ENCODE measurements at places on chromosomes 6 and 20.

DNA sequence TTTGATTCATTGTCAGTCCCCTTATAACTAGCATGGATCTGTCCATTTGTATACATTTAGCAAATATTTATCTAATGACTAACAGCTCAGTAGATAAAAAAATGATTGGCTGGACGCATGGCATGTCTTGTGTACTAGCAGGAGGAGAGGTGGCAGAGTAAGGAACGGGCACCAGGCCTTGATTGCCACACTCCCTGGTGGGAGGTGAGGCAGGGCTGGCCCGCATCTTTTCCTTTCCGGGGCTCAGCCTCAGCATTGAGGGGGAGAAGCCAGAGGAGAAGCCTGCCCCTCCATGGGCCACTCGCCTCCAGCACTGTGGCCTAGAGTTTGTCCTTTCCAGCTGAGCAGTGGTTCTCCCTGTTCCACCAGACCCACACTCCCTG lies 84.9 kb upstream of the TMEM181 start:
- no peak for ATAC-seq

- ATAC-seq, result no peak
Measured at GRCh38 chr6:133779916-133780695, 108.8 kb upstream of the TCF21 start.

- ATAC-seq, result no peak
Measured at GRCh38 chr20:25064561-25065071, 6.7 kb upstream of the ACSS1 start.

DNA sequence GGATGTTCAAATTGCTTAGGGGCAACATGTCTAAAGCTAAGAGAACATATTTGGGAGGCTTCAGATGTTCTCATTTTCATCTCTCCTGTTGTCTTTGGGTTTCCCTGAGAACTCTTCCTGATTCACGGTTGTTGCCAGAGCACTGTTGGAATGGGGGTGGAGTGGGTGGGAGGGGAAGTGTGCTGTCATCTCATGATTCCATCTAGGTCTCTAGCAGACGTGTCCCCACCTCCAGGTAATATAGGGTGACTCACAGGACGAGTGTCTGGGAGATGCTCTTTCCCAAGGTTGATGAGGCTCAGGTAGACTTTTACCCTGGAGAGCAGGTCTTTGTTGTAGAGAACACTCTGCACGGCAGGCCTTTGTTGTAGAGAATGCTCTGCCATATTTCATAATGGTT lies 636.9 kb downstream of the QKI start:
- ATAC-seq, result no peak

DNA sequence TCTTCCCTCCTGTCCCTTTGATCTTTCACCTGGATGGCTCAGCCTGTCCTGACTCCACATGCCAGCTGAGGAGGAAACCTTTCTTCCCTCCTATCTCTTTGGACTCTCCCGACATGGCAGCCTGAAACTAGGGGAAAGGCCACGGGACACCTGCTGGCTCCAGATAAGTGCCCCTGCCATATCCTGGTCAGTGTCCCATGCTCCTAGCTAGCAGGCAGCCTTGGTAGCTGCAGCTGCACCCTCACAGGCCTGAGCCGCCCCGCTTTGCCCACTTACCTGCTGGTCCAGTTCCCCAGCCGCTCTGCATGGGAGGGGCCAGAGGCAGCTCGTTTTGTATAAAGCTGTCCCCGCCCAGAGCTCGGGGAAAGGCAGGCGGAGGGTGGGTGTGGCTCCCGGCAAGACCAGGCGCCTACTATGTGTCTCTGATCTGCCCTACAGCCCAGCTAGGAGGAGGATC lies 7.4 kb upstream of the SLC52A3 start:
- no peak for ATAC-seq

GRCh38 chr20:26208296-26209091 lies 511.8 kb upstream of the ZNF337 start:
- ATAC-seq, result peak; percentile 69

GRCh38 chr6:38487423-38487822 lies 152.3 kb downstream of the BTBD9 start:
- ATAC-seq, result no peak

DNA sequence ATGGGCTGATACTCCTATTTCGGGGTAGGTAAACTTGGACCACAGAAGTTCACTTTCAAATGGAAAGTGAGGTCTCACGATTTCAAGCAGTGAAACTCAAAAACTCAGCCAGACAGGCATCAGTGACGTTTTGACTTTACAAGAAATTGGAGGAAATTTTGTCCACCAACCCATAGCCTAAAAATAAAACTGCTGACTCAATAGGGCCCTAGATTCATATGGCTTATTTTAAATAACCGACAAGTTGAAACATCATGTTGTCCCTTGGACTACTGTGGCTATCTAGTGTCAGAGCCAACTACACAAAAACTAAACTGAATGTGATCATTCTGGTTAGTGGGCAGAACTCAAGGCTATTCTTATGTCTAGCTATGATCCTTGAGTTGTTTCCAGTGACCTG lies 486.3 kb downstream of the GRIK2 start:
- no peak for ATAC-seq

DNA sequence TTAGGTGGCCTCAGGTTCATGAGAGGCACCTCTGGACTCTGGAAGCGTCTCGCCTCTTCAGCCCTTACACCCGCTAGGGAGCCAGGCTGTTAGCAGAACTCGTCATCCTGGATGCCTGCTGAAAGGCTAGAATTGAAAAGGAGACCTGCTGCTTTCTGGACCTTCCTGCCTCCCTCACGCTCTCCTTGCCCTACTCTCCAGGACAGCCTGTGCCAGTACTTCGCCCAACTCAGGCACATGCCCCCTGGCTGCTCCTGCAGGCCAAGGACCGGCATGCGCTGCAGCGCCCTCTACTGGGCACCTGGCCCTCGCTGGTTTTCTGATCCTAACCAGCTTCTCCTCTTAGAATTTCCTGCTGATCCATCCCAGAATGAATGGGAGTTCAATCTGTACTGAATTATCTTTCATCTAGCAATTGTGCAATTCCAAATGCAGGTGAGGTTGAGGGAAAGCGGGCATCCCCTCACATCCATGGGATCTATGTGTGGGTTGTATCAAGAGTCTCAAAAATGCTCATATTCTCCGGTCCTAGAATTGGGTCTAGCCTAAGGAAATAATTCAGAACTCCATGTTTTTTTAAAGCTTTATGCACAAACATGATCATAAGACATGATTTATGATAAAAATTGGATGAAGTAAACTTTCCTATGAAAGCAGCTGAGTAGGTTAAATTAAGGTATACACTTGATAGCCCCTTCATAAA lies 78.0 kb downstream of the PTPN1 start:
- peak; percentile 69 for ATAC-seq

- no peak for ATAC-seq
Measured at GRCh38 chr20:62644802-62645496, 2.6 kb downstream of the SLCO4A1 start.

GRCh38 chr20:49340161-49340966 lies 62.5 kb upstream of the ZNFX1 start:
- no peak for ATAC-seq

DNA sequence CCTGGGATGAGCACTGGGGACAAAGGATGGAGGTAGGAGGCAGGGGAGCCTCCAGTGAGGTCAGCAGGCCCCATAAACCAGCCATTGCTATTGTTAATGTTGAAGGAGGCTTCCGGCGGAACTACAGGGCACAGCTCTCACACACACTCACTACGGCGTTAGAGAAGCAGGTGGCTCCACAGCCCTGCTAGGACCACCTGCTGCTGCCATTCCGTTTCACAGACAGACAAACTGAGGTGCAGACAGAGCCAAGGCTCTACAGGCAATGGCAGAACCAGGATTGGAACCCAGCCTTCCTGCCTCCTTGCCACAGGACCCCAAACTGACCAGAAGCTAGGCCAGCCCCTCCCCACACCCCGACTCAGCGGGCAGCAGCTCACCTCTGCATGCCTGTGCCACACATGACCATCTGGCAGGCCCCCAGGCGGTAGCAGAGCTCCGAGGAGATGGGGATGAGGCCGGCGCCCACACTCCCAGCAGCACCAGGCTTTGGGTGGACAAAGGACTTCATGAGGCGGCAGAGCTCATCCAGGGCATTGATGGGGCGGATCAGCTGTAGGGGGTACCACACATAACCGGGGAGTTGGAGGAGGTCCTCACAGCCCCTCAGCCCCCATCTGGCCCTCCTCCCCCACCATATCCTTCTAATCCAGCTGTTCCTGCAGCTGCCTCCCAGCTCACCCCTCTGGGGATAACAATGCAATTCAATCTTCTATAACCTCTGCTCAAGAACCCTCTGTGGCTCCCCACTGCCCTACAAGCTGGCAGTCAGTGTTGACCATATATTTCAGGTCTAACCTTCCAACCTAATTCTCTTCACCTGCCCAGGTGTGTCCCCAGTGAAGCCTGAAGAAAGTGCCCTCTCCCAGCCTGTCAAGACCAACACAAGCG lies 198.5 kb downstream of the PREX1 start:
- ATAC-seq, result no peak

DNA sequence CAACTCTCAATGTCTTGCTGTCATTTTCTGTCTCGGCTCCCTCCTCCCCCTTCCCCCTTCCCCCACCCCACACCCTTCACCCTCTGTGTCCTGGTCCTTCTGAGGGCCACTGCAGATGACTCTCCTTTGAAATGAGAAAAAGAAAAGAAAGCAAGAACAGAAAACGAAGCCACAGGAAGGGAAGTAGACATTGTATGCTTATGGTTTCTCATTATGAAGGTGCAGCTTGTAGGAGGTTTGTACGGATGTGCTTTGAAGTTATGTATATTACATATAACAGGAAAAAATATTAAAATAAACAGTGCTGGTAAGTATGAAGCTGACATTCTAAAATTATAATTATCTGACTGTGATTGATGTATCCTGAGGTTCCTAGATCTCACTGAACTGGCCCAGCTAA lies 6.3 kb upstream of the AAR2 start:
- no peak for ATAC-seq

DNA sequence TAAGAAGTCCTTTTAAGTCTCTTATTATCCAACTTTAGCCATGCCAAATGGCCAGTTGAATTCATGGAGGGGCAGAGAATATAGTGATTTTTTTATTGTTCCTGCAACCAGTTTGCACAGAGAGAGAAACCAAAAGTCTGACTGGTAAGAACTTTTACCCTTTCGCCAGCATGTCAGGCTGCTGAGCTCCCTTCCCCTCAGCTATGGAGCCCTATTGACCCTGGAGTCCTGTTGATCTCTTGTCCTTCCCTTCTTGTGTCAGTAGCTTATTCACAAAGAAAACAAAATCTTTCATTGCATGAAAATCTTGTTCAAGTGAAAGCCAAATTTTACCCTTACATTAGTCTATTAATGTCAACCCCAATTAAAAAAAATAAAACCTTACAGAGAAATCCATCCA lies 1.5 kb upstream of the SLC22A1 start:
- ATAC-seq, result no peak

DNA sequence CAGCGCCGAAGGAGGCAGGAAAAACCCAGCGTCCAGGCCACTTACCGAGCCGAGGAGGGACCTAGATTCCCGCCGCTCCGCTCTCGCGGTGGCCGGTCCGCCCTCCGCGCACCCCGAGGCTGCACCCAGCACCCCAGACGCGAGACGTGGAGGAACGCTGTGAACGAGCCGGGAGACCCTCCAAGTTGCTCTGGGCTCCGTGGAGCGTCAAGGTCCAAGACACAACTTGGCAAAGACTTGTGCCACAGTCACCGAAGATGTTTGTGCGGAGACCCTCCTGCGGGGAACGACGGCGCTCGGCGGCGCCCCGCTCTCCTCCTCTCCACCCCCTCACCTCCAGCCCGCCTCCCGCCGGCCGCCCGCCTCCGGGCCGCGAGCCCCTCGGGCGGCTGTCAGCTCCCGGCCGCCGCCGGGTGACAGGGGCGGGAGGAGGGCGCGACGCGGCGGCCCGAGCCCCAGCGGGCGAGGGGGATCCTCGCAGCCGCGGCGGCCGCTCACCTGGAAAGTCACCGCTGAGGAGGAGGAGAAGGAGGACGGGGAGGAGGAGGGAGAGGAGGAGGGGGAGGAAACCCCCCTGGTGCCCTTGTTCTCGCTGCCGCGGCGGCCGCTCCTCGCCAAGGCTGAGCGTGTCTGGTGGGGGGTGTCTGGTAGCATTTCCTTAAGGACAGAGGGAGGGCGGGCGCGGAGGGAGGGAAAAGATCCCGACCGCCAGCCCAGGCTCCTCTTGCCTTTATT lies 637 bp upstream of the HIVEP2 start:
- ATAC-seq, result peak; percentile 4

DNA sequence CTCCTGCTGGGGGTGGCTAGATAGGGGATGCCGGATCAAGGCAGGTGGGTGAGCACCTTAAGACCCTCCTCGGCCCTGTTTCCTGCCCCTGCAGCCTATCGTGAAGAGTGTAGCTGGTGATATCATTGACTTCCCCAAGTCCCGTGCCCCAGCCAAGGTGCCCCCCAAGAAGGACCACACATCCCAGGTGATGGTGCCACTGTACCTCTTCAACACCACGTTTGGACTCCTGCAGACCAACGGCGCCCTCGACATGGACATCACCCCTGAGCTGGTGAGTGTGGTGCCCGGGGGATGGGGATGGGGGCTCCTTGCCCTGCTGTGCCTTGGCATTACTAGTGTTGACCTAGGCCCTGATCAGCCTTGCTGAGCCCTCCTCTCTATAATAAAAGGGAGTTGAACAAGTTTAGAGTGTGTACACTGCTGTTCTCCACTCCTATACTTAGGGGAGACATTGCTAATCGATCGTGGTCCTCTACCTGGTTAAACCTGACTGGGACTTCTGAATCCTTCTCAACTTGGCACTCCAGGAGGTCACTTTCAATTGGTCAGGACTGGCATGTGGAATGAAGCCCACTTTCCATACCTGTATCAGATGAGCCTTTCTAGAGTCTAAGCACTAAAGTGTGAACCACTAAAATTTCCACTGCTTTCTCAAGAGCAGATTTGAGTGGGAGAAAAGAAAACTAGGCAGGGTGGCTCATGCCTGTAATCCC lies 11.0 kb downstream of the BPIFB3 start:
- ATAC-seq, result no peak
